ENCODE measurements at places on chromosomes 1 and 21. TPM values are rescaled to one million over a fixed set of nuclear protein-coding genes. Genes with fewer than 3 reads are reported as not detected.

Gene CLDN14
- 0.05 TPM for polyA plus RNA-seq

- DNase-seq: no peak
These were observed 28.1 kb downstream of the ANGPTL3 start for GRCh38 chr1:62625415-62625814.

- DNase-seq: no peak
These were observed 48.8 kb downstream of the EDN2 start for GRCh38 chr1:41435570-41436178.

GRCh38 chr1:117320515-117320914 is 46.7 kb upstream of the MAN1A2 start:
- no peak for DNase-seq

GRCh38 chr1:66266350-66266749 is 267.6 kb upstream of the SGIP1 start:
- DNase-seq: no peak

- no peak for DNase-seq
These were observed 21.5 kb upstream of the TMCO2 start for GRCh38 chr1:40226192-40226591.

Gene RGS13
- not detected for polyA plus RNA-seq

Gene MYOG
- not detected for polyA plus RNA-seq

DNA sequence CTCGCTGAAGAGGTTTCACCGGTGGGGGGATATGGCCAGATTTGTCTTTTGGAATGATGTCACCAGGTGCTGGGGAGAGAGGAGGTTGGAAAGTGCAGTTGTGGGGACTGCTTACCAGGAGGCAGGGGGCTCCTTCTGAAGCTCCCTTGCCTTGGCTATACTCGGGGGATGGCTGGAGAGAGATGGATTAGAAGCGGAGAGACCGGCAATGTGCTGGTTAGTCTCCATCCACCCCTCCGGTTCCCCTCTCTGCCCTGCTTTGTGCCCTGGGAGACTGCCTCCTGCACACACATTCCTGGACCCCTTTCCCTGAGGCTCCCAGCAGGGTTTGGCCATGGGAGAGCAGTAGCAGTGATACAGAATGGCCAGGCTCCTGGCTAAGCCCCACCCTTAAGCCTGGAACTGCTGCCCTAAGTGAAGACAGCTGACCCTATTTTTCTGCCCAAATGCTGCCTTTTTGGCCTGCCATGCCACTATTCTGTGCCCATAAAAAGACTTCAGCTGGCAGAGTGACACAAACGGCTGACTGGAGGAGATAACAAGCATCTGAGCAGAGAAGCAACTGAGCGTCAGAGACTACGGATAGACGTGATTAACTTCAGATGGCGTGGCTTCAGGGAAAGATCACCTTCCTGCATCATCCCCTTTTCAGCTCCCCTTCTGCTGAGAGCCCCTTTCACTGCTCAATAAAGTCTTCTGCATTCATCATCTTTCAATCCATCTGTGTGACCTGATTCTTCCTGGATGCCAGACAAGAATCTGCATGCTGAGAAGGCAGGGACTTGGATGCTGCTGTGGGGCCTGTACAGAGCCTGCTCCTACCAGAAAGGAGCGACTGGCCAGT is 14.5 kb upstream of the VPS13D start:
- DNase-seq: no peak

Measured in A549 (cell line).